ENCODE measurements at places on chromosomes 7 and 10.
A peak's percentile ranks its signal among the peaks of the same experiment; 100 is the strongest.

DNA sequence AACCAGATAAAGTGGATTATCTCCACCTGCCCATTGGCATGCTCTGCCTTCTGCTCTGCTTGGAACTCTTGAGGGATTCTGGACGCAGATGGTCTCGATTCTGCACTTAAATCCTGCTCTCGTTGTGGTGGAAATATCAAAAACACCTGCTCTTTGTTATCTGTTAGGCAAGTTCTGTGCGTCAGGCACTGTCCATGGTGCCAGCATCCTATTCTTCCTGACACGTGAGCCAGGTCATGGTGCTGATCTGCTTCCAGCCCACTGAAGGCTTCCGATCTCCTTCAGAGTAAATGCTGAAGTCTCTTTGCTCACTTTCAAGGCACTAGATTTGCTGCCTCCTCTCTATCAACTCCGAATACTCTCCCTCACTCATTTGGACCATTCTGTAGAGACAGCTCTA is 505.6 kb downstream of the HTR7 start:
- no peak for DNase-seq

DNA sequence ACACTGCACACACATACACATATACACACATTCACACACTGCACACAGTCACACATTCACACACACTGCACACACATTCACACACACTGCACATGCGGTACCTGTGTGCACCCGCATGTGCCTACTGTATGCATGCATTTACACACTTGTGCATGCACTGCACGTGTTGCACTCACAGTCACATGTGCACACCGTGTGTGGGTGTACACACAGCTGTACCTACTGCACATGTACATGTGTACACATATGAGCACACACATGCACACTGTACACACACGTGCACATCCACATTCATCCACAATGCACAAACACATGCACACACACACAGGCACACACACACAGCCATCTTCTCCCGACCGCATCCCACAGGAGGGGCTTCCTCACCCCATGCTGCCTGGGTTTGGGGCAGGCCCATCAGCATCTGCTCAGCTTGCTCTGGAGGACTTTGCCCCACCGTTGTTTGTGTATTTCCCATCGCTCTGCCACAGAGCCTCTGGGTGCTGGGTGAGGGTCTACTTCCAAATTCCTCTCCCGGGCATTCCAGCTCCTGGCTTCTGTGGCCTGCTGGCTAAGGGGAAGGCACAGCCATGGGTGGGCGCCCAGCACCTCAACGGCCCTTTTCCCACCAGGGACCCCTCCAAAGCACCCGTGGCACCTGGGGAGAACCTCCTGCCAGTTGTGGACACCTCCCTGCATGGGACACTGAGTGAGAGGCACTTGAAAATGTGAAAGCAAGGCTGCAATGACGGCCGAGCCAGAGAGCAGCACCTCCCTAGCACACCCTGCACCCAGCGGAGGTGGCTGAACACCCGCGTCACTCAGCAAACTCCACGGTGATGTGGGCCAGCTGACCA is 324.3 kb downstream of the PTPRN2 start:
- no peak for DNase-seq

- peak; percentile 19 for DNase-seq
Measured at GRCh38 chr10:69242852-69243212, 22.7 kb downstream of the HKDC1 start.

DNA sequence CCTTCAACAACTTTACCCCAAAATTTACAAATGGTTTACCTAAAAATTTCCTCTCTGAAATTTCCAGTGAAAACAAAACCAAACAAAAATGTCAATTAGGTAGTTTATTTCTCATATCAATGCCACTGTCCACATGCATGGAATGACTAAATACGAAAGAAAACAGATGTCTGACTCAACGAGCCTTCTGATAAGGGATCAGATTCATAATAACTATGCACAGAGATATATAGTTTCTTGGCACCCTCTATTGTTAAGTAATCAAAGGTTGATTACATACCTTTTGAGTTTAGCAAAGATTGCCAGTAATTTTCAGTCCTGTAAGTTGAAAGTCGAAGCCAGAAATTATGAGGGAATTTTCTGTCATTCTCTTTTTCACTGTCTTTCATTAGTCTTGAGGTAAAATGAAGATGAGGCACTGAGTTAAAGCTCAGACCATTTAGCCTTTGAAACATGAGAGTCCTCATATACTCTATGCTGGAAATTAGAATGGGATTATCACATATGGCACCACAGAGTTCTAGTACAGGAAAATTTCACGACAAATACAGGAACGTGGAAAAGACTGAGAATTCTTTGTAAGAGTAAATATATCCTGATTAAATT is 519.1 kb upstream of the ANKRD30A start:
- DNase-seq, result no peak

- no peak for DNase-seq
Measured at GRCh38 chr7:50952120-50952519, 169.4 kb upstream of the GRB10 start.

- no peak for DNase-seq
Measured at GRCh38 chr10:13087986-13088618, 11.9 kb upstream of the OPTN start.

DNA sequence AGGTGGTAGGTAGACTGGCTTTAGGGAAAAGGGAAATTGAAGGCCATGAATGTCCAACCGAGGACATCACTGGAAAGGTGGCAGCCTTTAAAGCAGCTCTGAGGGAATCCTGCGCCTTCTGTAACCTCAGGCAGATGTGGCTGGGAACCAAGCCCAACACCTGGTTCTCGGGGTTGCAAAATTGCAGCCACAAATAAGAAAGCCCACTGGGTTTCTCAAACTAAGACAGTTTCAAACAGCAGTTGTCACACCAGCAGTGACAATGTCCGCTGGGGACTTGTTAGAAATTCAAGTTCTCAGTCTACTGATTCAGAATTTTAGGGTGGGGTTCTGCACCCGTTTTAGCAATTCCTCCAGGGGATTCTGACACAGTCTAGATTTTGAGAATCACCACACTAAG is 42.7 kb upstream of the STEAP1B start:
- DNase-seq, result no peak

Measured in hematopoietic multipotent progenitor cell treated with erythropoietin and hydrocortisone succinate and interleukin-3 and kit ligand, for 17 days (in vitro differentiated cells).